CD4-positive, alpha-beta T cell treated with Interleukin-21 for 1 hour (primary cell): ENCODE measurements at places on chromosomes 6 and 20.

DNA sequence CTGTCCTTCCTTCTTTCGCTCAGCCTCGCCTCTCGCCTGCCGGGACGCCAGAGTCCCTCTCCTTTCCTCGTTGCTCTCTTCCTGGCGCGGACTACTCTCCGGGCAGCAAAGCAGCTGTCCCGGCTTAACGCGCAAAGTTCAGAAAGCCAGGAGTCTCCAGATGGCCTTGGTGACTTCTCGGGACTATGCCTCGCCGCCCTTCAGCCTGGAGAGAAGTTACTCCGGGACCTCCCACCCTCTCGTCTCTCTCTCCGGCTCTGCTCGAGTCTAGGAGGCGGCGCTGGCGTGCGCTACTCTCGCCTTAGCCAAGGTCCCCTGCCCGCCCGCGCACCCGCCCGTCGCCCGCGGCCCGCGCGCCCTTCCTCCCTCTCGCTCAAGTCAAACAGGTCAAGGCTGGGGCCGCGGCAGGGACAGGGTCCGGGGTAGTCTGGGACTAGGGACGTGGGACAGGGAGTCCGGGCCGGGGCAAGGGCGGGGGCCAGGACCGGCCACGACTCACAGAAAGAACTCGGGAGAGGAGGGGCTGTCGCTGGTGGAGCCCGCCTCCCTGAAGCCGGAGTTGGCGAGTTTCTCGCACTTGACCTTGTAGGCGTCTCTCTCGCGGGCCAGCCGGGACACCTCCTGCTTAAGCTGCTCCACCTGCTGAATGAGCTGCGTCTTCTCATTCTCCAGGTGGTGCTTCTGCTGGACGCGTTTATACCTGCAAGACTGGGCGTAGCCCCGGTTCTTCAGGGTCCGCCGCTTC lies 1.5 kb downstream of the MAFB start:
- DNase-seq, result no peak

GRCh38 chr6:96302991-96303390 lies 218.6 kb upstream of the UFL1 start:
- no peak for DNase-seq

GRCh38 chr6:137102050-137102848 lies 57.5 kb upstream of the IL20RA start:
- DNase-seq, result no peak

DNA sequence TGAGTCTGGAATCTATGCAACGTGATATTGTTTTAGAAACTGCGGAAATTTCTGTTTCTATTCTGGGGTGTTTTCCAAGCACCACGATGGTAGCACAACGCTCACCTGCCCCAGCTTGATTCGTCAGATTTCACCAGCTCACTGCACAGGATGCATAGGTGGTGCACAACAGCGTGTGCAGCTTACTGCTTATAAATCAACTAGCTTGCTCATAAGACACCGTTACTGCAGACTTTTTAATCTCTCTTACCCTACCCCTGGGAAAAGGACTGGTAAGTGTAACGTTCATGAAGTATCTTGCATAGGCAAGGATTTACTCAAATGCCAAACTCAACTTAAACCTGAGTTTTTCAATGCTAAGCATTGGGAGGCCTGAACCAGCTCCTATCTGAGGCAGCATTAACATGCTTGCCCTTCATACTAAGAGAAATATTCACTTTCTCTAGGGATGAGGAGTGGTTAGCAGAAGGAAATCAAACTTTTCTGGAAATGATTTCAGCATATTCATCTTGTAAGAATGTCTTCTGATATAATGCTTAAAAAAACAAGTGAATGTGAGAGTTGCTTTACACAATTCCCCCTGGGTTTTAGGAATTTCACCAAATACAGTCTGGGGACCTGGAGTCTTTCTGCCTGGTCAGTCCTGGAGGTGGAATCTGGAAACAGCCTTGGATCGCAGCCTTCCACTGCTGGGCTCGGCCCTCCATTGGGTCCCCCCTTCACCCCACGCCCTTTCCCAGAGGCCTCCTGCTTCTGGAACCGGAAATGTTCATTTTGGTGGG lies 100.6 kb downstream of the DACT2 start:
- no peak for DNase-seq

GRCh38 chr6:46269447-46270229 lies 98.9 kb upstream of the ENPP5 start:
- DNase-seq, result no peak
